Stimulated activated CD8-positive, alpha-beta memory T cell treated with anti-CD3 and anti-CD28 coated beads, Interleukin-4, amount 100 ng/mL, for 1 hour (primary cell): ENCODE measurements at places on chromosomes 12 and 14.
A peak's percentile ranks its signal among the peaks of the same experiment; 100 is the strongest.

DNA sequence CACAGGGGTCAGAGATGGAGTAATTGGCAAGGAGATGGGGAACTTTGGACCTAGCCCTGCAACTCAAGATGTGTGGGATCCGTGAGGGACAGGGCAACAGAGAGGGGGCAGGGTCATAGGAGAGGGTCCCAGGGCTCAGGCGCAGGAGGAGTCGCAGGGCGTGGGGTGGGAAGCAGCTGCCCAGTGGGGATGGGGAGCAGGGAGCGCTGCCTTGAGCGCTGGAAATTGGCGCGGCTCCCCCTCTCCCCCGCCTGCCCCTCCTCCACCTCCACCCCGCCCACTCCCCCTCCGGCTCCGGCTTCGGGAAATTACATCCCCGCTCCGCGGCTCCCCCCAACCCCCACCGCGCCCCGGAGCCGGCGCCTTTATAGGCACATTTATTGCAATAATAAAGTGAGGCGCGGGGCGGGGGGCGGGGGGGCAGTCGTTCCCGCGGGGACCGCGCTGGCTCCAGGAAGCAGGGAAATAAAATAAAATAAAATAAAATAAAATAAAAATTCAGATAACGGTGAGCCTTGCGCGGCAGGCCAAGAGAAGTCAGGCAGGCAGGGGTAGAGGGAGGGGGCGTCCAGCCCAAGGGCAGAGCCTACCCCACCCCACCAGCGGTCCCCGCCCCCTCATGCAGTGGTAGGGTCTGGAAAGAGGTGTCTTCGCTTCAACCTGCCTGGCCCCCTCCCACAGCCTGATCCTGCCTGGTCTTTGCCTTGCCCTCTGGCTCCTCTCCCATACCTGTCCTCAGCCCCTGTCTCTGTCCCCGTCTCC is 3.6 kb downstream of the NXPH4 start:
- no peak for DNase-seq

GRCh38 chr12:1939801-1940607 is 21.6 kb upstream of the CACNA2D4 start:
- DNase-seq, result peak; percentile 85

DNA sequence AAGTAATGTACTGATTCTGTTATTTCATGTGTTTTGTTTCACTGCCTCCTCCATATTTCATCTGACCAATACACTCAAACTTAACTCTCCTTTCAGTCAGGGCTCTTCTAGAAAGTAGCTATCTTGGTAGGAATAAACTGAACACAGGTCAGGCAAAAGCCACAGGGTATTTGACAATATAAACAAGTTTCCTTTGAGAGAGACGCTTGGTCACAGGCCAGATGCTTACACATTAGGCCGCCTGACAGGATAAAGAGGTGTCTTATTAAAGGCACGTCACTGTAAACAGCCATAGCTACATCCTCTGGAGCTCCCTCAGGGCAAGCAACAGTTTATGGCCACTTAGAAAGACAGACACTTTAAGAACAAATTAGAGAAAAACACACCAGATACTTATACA is 607.5 kb downstream of the SLC6A15 start:
- DNase-seq, result no peak

DNA sequence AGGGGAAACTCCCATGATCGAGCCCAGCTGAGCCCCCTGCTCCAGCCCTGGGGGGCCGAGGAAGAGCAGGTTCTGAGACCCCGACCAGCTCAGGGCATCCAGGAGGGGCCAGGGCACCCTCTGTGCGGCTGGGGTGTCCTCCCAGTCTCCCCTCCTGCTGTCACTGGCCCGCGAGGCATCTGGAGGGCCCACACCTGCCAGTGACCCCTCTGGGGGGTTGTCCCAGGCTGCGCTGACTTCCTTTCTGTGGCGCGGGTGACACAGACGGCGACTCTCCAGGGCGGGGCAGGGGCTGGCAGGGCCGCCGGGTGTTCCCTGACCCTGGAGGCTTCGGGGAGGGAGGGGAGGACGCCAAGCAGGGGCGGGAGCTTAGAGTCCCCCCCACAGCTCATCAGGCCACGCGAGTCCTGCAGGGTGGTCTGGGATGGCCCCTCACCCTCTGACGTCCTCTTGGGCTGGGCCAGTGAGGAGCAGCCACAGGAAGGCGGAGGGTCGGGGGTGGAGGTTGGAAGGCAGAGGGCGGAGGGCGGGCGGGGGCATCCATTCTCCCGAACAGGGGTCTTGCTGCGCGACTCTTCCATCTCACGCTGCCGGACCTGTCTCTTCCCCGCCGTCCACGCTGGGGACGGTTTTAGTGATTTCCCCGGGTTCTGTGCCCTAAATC is 38.6 kb upstream of the FBRSL1 start:
- no peak for DNase-seq

DNA sequence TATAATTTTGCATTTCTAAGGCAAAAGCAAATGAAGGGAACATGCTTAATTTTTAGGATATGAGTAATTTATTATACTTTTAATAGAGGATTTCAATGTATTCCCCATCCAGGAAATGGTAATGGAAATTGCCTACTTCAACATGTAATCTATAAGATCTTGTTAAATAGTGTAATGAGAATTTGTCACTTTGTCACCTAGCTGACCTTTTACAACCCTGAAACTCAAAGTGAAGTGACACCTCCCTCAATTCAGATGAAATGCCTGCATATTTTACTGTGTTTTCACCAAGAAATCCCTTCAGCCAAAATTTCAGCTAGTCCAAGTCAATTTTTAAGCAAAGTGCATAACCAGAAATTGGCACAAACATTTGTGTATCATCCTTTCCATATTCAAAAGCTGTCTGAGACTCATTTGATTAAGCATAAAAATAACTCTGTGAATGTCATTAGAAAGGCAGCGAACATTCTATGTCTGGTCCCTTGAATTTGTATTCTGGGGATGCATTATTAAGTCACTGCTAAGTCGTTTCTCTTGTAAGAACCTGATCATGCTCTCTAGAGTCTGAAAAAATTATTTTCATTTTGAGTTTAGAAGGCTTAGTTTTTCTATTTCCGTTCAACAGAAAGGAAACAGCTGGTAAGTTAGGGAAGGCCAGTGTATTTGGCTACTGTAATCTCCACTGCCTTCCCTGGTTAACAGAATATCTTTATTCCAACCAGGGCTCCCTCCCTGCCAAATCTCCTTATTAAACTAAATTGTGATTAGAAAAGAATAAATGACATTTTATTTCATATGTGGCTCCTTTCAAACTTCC is 100.8 kb downstream of the IGF1 start:
- no peak for DNase-seq

GRCh38 chr12:4148418-4149056 is 125.0 kb upstream of the CCND2 start:
- DNase-seq, result no peak

DNA sequence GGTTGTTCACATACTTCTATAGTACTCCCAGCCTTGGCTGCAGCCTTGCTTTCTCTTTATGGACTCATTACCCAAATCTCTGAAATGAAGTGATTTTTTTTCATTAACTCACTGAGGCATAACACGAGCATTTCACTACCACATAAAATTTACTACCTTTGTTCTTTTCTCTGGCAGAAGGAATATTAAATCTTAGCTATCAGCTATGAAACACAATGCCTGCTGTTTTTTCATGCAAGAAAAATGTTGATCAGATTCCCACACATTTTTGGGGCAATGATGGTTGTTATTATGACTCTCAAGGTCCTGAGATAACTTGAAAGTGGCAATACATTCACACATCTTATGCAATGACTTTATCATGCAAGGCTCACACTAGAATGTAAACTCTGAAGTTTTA is 225.3 kb upstream of the ATP2B1 start:
- no peak for DNase-seq

GRCh38 chr14:59483363-59483762 is 845 bp downstream of the L3HYPDH start:
- DNase-seq, result no peak

- DNase-seq, result no peak
Observed at GRCh38 chr12:68121143-68121542, 38.4 kb downstream of the IFNG start.

DNA sequence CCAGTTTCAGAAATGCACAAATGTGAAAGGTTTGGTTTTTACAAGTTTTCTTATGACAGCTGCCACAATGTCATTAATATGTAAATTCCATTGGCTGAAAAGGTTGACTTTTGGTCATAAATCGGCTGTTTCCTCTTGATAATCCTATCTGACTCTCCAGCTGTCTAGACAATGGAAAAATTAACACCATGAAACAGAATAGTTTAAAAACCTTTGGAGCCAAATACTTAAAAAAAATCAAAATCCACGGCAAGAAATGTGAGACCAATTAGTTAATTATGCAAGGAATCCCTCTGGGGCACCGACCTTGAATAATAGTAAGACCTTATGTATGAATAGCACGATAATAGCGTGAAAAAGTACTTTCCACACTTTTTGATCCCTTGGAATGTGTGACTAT is 138.0 kb downstream of the ZNF664 start:
- DNase-seq, result no peak

DNA sequence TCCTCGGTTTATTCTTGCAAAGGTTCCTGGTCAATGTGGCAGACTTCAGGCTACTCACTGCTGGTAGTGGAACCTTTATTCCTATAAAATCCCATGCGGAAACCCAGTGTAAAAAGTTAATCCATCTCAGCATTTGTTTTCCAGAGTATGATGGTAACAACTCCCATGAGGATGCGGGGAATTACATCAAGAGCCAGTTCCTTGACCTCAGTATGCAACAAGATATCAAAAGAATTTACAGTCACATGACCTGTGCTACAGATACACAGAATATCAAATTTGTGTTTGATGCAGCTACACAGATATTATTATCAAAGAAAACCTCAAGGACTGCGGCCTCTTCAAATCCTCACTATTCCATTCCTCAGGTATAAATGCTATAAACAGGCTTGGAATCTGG is 19.3 kb downstream of the CPM start:
- no peak for DNase-seq

- no peak for DNase-seq
Observed at GRCh38 chr14:95903616-95904107, 27.0 kb downstream of the TUNAR start.

DNA sequence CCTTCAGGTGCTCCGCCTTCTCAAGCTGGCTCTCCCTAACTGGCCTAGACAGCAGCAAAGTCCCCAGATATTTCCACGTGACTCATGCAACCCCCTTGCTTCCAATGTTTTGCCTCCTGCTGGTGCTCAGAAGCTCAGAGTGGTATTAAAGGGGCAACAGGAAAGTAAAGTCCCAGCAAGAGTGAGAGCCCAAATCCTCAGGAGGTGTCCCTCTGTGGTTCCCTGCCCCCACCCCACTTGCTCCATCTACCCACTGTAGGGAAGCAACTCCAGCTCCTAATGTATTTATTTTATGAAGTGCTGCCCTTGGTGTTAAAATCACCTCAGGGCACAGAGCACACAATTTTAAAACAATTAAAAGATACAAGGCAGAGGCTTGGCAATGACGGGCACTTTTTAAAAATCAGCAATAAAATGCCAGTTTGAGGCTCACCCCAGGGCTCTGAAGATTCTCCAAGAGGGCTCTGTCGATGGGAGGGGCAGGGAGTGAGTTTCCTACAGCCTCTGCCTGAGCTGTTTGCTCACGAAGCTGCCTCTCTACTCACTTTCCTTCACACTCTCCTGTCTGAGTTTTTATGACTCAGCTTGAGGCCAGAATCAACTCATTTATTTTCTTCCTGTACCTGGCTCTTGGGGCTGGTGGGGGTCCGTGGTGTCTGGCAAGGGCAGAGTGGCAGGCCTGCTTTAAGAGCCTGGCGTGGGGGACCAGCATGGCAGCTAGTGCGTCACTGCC is 81.9 kb upstream of the MAX start:
- DNase-seq, result no peak

- DNase-seq, result no peak
Observed at GRCh38 chr14:48731260-48731659, 854.9 kb downstream of the RPS29 start.

DNA sequence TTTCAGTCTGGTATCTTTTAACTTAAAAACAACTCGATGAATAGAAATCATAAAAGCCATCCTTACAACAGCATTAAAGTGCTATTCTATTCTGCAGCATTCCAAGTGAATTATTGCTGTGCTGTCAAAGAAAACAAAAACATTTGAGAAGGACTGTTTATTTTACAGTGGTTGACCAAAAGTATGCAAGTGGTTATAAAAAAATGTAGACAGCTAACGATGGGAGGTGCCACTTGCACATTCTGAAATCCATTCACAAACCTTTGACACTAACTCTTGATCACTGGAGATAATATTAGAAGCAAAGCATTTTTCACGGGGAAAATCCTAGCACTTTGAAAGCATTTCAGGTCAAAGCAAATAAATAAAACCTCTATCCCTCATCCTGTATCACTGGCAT is 55.6 kb downstream of the HMGA2 start:
- no peak for DNase-seq
